ENCODE measurements at places on chromosomes 2 and 18.

- no peak for DNase-seq
These were observed 96.4 kb downstream of the C1QL2 start for GRCh38 chr2:119062179-119062578.

- DNase-seq, result no peak
These were observed 100.4 kb upstream of the RND3 start for GRCh38 chr2:150587547-150588505.

DNA sequence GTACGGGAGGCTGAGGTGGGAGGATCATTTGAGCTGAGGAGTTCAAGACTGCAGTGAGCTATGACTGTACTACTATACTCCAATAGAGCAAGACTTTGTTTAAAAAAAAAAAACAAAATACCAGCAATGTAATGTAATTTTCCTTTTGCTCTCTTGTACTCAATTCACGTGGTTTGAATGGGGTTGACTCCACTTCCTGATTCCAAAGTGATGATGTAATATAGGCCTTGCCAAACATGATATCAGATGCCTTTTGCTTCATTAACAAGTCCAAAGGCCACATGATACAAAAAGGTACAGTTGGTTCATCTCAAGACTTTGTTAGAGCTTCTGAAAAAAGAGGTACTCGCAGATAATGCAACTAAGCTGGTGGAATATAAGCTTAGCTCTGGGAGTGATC lies 321.8 kb downstream of the ZEB2 start:
- no peak for DNase-seq

DNA sequence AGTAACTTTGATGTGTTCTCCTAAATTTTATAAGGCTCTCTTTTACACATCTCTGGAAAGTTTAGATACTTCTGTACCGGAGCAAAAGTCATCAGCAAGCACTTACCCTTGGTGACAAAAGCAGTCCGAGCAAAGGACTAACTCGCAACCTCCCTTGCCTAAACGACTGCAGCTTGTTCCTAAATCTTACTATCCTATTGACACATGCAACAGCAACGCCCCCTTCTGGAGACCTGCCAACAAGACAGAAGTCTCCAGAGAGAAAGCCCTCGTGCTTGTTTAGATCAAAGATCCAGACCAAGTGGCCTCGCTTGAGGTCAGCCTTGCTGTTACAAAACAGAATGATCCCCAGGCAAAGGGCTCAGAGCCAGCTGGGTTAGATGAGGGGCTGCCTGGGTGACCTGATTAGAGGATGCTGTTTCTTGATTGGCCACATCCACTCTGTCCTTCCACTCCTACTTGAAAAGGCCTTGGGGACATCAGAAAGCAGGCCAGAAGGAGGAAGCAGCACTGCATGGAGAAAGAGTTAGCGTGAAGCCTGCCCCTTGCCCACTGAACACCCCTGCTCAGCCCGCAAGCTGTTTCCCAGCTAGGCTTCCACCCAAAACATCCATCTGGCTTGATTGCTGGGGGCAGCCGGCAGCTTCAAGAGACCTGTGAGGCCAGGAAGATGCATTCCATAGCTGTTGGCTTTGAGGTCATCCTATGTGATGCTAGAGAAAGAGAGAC lies 94.3 kb downstream of the HNRNPLL start:
- peak; percentile 75 for DNase-seq

- DNase-seq, result no peak
These were observed 80.1 kb downstream of the PLA2R1 start for GRCh38 chr2:159982270-159982669.

DNA sequence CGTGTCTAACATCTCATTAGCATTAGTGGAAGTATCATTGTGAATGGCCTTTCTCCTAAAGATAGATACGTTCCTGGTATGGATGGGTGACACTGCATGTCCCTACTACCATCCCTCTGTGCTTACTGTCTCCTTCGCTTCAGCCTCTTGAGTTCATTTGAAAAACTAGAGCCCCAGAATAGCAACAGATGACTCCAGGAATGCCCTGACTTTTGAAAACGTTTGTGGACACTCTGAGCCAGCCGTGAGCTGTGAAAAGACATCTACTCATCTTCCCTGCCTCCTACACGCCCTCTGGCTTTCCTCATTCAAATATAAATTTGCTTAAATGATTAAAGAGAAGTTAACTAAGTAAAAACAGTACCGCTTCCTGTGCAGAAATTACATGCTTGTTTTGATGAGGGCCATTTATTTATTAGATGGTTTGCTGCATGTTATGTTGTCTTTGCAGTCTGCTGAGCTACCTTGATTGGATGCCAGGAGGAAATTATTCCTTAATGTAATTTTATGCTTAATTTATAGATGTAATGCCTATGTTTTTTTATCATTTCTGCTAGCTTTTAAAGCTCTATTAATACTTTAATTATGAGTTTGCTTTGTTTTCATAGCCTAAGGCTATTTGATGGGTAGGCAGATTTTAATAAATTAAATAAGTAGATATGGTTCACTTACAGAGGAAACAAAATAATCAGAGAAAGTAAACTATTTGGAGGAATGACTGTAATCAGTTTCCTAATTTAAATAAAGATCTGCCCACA lies 32.1 kb upstream of the MYO3B start:
- DNase-seq, result no peak

DNA sequence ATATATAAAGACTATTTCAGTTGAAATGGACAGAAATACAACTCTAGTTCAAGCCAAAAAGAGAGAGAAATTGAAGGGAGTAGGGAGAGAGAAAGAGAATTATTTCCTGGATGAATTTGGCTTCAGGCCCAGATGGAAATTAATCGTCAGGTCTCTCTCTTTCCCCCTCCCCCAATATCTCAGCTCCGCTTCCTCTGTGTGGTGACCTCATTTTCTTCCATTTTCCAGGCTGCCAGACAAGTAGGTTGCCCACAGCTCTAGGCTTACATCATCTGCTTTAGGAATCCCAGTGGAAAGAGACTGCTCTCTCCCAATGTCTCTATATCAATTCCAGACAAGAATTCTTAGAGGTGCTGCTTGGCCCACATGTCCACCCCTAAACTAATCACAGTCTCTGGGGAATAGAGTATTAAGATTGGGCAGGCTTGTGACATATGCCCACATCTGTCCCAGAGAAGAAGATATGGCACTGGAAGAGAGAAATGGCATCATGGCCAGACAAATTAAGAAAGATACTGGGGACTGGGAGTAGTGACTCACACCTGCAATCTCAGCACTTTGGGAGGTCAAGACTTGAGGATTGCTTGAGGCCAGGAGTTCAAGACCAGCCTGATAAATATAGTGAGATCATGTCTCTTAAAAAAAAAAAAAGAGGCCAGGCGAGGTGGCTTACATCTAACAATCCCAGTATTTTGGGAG lies 37.2 kb upstream of the CFAP36 start:
- DNase-seq, result no peak

- DNase-seq, result peak; percentile 8
These were observed 185.1 kb downstream of the MYO5B start for GRCh38 chr18:50009773-50010335.

- no peak for DNase-seq
These were observed 312.2 kb downstream of the LRATD1 start for GRCh38 chr2:14944562-14945346.

- DNase-seq, result no peak
These were observed 20.0 kb downstream of the ME2 start for GRCh38 chr18:50898919-50899318.

DNA sequence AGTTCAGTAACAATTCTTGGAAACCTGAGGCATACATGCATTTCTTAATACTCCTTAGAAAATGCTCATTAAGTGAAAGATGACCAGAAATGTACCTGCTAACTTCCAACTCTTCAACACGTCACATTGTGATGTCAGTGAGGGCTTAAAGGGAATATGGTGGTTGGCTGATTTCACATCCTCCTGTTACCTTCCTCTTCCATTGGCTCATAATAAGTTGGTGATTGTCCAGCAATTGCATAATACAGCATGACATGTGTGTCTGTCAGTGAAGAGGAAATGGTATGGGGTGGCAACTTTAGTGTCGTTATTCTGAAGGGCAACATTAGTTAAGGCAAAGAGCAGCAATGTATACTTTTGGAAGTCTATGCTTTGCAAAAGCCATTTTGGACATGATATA lies 26.0 kb downstream of the PLEK start:
- DNase-seq, result no peak

- DNase-seq, result peak; percentile 40
These were observed 143.1 kb upstream of the TTC39C start for GRCh38 chr18:23871410-23871809.

DNA sequence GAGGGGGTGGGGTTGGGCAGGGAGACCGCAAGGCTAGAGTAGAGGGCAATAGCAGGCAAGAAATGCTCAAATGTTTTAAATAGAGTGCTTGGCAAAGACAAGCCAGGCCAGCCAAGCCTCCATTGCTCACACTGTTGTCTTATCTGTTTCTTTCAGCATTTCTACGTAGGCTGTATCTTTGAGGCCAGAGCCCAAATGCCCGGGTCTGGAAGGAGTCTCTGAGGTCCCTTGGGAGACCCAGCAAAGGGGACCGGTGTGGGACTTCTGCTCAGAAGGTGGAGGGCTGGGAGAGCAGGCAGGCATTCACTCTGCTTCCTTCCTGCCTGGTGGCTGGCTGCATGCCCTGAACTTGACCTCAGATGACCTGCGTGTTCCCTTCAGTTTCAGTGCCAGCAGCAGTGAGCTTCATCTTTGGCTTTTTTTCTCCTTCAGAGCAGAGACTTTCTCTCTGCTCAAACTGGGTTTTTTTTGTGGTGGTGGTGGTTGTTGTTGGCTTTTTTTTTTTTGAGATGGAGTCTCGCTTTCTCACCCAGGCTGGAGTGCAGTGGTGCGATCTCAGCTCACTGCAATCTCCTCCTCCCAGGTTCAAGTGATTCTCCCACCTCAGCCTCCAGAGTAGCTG lies 13.7 kb upstream of the TET3 start:
- DNase-seq, result peak; percentile 26

- no peak for DNase-seq
These were observed 38.3 kb upstream of the ATP6V1B1 start for GRCh38 chr2:70897203-70897976.

DNA sequence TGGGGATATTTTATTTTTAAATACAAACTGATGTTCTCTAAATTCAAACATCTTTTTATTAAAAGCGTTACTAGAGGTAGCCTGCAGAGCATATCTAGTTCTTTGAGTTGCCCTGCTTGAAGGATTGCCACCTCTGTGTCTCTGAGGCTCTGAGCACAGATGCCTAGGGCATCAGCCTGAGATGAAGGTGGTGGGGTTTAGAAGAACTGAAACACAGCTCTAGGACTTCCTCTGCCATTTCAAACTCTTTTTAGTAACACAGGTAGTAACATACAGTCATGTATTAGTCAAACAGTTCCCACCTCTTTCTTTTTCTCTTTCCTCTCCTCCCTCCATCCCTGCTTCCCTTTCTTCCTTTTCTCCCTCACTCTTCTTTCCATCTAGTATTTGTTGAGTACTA lies 57.6 kb downstream of the TTC21B start:
- no peak for DNase-seq

GRCh38 chr2:128573116-128573515 lies 254.4 kb upstream of the HS6ST1 start:
- no peak for DNase-seq

DNA sequence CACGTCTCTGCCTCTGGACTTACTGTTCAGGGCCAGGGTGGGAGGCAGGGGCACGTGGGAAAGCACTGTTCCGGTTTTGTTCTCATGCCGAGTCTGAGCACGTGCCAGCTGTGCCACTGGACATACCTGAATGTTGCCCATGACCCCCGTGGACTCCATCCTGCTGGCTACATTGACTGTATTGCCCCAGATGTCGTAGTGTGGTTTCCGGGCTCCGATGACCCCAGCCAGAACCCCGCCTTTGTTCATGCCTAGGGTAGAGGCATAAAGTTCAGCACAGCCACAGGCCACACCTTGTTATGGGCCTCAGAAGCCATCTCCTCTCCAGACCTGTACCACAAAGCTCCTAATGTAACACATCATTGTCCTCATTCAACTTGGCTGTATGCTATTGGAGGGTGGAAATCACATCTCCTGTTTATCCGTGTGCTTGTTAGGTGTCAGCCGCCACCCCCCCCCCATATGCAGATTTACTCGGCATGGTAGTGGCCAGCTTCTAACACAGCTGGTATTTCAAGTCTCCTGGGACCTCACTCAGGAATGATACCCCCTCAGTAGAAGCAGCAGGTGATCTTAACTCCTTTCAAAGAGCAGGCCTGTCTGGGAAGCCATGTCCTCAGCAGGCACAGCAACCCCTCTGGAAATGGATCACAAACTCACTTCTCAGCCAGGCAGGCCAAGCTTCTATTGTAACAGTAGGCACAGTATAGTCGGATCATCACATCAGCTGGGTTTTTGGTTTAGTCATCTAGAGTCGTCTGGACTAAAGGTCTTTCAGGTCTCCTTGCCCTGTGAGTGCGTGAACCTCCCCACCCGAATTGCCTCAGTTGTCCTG lies 27.6 kb downstream of the CENPO start:
- DNase-seq, result no peak

GRCh38 chr2:83595926-83596325 lies 863.2 kb downstream of the SUCLG1 start:
- no peak for DNase-seq

DNA sequence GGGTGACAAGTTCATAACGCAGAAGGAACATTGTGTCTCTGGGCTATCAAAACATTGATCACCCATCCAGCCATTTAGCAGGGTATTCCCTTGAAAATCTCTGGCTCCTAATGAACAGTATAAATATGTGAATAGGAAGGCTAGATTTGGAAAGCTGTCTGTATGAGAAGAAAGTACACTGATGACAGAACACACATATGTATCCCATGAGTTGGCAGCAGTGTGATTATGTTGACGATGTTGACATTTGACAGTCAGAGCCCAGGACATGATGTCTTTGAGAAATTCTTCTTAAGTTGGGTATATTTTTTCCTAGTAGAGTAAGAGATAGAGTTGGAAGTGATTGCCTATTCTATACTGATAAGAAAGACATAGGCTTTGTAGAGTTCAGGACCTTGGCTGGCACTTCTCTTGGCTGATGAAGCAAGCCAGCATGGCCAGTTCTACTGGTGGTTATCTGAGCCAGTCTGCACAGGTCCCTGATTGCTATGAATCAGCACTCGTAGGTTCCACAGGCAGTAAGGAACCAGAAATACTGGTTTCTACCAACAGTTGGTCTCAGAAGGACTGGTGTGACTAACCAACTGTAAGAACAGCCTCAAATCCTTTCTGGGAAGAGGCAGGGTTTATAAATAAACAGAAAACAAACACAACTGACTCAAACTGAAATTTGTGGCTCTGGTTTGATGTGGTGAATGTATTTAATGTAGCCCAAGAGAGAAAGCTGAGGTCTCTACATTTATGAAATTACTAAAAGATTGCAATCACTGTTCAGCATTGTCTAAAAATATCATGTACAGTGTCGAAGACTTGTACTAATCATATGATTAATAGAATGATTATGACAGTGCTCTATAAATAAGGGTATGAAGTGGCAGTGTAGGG lies 43.9 kb upstream of the RAPH1 start:
- DNase-seq, result no peak

- DNase-seq, result no peak
These were observed 119.8 kb downstream of the KYNU start for GRCh38 chr2:142997231-142997630.

DNA sequence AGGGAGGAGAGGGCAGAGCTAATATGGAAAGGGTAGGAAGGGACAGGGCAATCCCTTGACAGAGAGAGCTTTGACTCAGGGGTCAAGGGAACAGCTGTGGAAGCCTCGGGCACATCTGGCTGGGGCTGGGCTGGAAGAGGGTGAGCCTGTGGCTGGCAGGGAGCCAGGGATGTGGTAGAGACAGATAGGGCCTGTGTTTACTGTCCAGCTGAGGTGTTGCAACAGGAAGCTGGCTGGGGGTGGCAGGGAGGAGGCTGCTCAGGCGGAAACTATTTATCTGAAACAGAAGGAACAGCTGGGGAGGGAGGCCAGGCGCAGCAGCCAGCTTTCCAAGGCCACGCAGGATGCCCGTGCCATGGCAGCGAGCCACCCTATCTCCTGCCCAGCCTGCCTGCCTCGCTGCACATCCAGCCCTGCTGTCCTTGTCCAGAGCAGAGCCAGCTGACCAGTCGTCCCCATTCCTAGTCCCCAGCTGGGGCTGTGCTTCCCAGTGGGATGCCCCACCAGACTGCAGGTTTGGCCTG lies 264.7 kb downstream of the CYP26B1 start:
- DNase-seq, result no peak
